Urinary bladder (tissue), 4 donors: ENCODE measurements at places on chromosomes 6 and 20. TPM values are rescaled to one million over a fixed set of nuclear protein-coding genes. Genes with fewer than 3 reads are reported as not detected.

The SNPH gene
- total RNA-seq: 3.5 TPM

The SDCBP2 gene
- 1.9 TPM for total RNA-seq

The DOK5 gene
- total RNA-seq: 20.4 TPM

The BACH2 gene
- total RNA-seq: 7.5 TPM

The TGM3 gene
- not detected for total RNA-seq

The NMBR gene
- total RNA-seq: 0.32 TPM

The JPH2 gene
- 40.5 TPM for total RNA-seq

The TSBP1 gene
- not detected for total RNA-seq

The FKBP1C gene
- total RNA-seq: 0.21 TPM

The HS3ST5 gene
- total RNA-seq: 3.7 TPM

The PRDM13 gene
- not detected for total RNA-seq

The CD93 gene
- 72.8 TPM for total RNA-seq

The HLA-DQA1 gene
- total RNA-seq: 16.0 TPM

The SMLR1 gene
- not detected for total RNA-seq

The GUCA1A gene
- 2.5 TPM for total RNA-seq

The FAM110A gene
- total RNA-seq: 3.3 TPM

The DLK2 gene
- total RNA-seq: 2.0 TPM

The EMILIN3 gene
- total RNA-seq: 4.1 TPM

The OARD1 gene
- total RNA-seq: 16.9 TPM
